ENCODE measurements at places on chromosomes 5 and 9.

DNA sequence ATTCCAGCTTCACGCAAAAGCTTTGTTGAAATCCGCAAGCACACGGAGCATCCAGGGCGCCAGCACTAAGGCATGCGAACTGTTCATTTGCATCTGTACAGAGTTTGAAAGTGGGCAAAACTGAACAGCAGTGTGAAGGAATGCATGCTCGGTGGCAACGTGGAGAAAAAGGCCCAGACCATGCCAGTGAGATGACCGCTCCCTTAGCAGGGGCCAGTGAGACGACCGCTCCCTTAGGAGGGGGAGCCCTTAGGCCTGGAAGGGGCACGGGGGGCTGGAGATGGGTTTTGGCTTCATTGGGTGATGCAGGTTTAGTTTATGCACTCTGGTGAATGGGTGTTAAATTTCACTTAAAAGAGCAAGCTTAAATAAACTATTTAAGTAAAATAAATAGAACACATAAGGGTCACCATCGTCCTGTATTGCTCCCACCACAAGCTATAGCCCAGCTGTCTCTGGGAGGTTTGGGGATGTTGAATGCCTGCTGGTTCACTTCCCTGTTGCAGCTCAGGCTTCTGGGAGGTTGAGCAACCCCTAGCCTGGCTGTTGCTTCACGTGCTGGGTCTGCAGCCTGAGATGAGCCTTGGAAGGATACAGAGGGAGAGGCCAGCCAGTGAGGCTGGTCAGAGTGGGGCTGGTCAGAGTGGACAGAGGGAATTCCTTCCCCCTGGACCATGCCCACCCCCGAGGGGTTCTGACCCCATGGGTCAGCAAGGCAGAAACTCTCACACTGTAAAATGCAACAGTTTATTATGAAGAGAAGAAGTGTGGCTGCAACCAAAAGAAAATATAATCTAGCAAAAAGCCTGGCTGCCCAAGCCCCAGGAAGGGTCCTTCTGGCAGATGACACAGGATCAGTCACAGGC, 4.6 kb upstream of the FCN1 start:
- DNase-seq, result no peak

- no peak for DNase-seq
Measured at GRCh38 chr5:112655513-112655912, 82.2 kb upstream of the APC start.

DNA sequence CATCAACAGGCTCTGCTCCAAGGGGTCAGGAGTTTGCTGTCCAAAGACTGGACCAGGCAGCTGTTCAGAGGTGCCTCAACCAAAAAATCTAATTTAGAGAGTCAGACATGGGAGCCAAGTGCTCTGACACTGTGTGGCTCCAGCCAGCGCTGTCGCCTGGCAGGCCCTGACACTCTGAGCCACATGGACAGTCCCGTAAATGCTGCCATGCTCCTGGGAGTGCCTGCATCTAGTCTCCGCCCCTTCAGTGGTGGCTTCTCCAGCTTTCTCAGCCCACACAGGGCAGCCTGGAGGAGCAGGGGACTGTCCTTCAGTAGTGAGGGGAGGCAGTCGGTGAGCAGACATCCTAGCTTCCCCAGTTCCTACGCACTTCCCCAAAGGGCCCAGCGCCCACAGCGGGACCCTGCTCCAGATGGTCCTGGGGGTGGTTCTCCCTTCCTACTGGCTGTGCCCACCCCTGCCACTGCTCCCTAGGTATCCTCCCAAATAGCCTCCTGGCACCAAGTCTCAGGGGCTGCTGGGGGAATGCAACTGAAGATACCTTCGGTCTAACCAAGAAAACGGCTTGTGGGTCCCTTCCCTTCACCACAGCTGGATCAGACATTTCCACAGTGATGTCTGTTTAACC, 72.3 kb downstream of the SHC3 start:
- DNase-seq, result no peak

DNA sequence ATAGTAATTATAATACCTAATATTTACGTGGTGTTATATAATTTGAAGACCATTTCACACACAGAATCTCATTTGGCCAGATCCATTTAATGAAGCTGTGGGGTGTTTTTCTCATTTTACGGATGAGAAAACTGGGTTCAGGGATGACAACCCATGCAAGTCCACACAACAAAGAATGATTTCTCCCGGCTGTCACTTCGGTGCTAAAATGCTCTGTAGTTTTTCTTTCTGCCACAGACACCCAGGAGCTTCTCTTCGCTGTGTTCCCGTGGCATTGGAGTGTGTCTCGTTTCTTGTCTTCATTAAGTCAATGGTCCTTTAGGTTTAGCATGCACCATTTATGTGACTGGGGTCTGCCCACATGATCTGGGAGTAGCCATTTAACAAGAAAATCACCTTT, 308.5 kb downstream of the ENC1 start:
- no peak for DNase-seq

GRCh38 chr9:20551236-20551635, 71.1 kb downstream of the MLLT3 start:
- DNase-seq, result no peak
